Stimulated activated CD4-positive, alpha-beta T cell treated with anti-CD3 and anti-CD28 coated beads, Interleukin-1b, Interleukin-23, amount 100 ng/mL, for 24 hours (primary cell): ENCODE measurements at places on chromosomes 5 and 9.

DNA sequence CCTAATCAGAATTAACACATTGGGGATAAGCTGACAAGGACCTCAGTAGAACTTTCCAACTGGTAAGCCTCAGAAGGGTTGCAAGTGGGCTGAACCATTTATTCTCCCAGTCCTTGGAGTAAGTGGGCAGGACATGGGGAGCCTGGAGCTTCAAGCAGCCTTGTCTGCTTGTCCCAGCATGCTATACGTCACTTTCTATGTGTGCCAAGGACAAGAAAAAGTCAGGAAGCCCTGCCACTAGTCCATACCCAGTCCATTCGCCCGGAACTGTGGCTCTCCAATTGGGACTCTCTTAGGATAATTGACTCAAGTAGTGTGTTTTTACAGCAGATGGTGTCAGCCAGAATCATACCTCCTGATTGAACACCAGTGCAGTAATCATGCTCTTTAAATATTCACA is 62.6 kb upstream of the FRRS1L start:
- no peak for DNase-seq

GRCh38 chr5:7464182-7464581 is 68.2 kb downstream of the ADCY2 start:
- DNase-seq = no peak

- no peak for DNase-seq
These were observed 383.3 kb upstream of the SLC30A5 start for GRCh38 chr5:68710514-68710913.

DNA sequence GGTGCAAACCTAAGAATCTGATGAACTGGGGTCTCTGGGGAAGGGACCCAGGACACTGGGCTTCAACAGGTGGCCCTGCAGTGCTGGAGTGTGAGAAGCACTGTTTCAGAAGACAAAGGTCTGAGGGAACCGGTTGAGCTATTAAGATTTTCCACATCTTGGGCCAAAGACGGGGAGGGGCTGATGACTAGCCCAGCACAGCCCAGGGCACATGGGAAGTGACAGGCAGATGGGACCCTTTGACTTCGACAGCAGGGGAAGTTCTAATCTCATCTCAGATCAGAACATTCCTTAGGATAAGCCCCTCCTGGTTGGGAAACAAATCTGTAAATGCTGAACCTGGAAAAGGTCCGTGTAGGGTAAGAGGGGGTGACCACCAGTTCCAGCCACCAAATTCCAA is 67.4 kb downstream of the RAPGEF1 start:
- DNase-seq = no peak

DNA sequence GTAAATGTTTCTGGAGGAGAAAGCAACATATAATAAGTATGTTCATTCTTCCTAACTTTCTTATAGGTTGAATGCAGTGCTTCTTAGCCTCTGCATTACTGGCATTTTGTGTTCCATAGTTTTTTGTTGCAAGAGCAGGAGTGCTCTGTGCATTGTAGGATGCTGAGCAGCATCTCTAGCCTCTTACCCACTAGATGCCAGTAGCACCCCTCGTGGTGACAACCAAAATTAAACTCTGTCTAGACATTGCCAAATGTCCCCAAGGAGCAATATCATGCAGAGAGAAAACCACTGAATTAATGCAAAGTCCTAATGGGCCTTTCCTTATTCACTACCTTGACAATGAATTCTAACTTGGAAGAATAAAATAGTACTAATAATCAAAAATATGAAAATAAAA is 147.0 kb downstream of the GLIS3 start:
- no peak for DNase-seq
